Stimulated activated CD4-positive, alpha-beta T cell treated with anti-CD3 and anti-CD28 coated beads, Interleukin-4, amount 100 ng/mL, for 48 hours (primary cell): ENCODE measurements at places on chromosomes 5 and 9.

DNA sequence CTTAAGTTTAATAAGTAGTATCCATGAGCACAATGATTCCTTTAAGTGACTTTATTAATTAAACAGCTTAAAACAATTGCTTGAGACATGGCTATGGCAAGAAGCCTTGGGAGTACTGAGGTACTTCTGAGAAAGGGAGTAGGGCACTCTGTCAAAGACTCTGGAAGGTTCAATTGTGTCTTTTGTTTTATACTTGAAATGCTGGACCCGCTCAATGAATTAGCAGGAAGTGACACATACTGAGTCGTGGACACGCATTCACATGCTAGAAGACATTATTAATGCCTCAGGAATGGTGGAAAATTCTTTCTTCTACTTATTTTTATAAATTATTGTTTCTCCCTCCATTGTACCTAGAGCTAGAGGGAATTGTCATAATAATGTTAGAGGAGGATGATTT lies 347.3 kb upstream of the ZNF608 start:
- no peak for DNase-seq

GRCh38 chr5:126449751-126450271 lies 26.6 kb downstream of the GRAMD2B start:
- peak; percentile 56 for DNase-seq

GRCh38 chr5:91219803-91220371 lies 163.2 kb downstream of the ARRDC3 start:
- DNase-seq, result peak; percentile 12

- no peak for DNase-seq
These were observed 82.8 kb downstream of the CAAP1 start for GRCh38 chr9:26809795-26810194.

DNA sequence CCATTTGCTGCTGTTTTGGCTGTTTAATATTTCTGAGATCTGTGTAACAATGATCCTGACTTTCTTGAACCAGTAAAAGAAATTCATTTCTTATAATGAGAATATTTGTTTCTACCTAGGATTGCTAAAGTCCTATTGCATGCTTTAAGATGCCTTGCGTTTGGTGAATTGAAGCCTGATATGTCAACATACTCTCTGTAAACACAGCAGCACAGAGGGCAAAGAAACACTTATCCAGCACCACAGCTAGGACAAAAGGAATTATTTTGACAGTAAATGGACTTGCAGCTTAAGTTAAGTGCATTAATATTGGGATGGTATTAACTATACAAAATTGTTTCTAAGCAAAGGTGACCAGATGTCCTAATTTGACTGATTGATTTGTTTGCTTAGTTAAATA lies 2031.2 kb upstream of the CDH6 start:
- DNase-seq, result no peak

DNA sequence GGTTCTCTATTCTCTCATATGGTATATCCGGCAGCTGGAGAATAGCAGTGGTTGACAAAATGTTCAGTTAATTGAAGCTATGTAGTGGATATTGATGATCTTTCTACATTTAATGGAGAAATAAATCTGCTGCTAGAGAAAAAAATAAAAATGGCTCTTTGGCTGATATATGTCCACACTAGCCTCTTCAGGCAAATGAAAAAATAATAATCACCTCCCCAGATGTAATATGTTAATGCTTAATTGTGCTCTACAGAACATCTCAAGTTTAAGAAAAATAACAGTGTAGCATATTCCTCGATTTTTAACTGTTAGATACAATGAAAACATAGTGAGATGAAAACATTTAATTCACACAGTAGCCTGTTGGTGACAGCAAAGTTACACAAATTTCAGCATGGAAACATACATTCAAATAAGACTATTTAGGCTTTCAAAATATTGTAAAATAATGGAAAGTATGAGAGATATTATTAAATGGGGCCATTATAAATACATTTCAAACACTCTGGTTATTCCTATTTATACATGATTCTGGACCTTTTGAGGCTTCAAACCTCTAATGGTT lies 543.0 kb downstream of the MAT2B start:
- no peak for DNase-seq
